ENCODE measurements at places on chromosomes 1 and 21.

DNA sequence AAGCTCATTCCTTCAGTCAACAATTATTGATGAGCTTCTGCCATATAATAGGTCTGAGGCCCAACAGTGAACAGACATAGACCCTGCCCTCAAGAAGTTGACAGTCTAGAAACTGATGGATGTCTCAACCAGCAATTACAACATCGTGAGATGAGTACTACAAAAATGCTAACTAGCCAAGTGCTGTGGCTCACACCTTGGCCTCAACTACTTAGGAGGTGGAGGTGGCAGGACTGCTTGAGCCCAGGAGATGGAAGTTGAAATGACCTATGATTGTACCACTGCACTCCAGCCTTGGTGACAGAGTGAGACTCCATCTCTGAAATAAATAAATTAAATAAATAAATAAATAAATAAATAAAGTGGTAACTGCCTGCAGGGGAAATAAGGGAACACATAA is 11.7 kb upstream of the PTP4A2 start:
- no peak for DNase-seq

DNA sequence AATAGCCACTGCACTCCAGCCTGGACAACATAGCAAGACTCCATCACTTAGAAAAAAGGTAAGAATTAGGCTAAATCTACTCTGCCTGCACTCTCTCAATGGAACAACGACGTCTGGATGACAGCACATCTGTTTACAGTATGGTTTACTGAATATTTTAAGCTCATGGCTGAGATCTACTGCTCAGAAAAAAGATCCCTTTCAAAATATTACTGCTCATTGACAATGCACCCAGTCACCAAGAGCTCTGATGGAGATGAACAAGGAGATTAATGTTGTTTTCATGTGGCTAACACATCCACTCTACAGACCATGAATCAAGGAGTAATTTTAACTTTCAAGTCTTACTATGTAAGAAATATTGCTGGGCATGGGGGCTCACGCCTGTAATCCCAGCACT is 58.0 kb downstream of the SLC27A3 start:
- DNase-seq, result no peak

DNA sequence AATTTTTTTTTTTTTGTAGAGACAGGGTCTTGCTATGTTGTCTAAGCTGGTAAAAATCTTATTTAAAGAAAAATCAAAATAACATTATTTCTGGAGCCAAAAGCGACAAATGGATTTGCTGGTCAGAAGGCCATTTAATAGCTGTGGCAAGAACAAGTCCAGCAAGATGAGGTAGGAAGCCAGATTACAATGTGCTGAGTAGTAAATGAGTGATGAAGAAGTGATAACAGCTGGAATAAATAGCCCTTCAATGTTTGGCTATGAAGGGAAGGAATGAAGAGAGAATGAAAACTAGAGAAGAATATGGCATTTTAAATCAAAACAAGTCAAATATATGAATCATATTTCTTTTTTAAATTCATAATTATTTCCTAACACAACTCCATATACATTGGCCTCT is 34.5 kb downstream of the SYDE2 start:
- DNase-seq, result no peak

DNA sequence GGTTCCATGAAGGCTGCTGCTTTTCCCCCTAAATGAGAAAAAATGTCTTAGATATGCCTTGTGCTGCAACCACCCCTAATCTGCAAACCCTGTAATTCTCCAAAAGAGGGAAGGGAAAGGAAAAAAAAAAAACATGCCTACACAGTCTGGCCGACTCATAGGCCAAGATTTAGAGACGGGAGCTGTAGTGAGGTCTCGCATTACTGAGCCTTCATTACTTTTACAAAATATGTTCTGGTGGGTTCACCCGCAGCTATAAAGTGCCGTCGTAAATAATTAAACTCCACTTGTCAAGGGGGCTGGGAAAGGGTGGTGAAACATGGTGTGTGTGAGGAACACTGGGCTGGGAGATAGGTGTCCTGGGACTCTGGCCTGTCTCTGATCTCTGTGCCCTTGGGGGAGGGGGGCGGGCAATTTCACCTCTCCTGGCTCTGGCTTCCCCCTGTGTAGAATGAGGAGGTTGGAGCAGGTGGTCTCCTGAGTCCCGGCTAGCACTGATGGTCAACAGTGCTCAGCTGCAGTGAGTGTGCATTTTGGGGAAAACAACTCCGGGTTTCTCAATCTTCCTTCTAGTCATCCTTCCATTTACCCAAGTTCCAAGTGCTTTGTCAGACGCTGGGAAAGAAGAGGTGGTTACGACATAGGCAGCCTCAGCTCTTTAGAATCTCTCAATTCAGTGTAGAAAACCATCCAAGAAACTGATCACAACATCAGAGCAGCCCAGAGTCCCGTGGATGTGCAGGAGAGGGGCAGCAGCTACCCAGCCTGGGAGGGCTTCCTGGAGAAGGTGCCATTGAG is 82.3 kb downstream of the ACTL8 start:
- DNase-seq, result no peak

DNA sequence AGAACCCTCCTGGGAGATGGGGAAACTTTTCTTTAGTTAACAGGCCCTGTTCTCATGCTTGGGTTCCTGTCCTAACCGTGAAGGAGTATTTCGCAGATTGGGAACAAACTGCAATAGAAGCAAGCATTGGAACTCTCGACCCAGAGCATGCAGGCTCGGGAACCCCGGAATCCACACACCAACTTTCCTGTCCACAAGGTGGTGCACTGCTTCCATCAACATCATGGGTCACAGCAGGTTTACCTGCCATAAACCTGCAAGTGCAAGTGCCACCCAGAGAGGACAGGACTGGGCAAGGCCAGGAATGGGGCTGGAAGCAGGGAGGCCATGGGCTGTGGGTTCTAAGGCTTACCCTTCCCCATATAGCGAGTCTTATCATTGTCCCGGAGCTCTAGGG is 6.9 kb downstream of the ENO1 start:
- no peak for DNase-seq

DNA sequence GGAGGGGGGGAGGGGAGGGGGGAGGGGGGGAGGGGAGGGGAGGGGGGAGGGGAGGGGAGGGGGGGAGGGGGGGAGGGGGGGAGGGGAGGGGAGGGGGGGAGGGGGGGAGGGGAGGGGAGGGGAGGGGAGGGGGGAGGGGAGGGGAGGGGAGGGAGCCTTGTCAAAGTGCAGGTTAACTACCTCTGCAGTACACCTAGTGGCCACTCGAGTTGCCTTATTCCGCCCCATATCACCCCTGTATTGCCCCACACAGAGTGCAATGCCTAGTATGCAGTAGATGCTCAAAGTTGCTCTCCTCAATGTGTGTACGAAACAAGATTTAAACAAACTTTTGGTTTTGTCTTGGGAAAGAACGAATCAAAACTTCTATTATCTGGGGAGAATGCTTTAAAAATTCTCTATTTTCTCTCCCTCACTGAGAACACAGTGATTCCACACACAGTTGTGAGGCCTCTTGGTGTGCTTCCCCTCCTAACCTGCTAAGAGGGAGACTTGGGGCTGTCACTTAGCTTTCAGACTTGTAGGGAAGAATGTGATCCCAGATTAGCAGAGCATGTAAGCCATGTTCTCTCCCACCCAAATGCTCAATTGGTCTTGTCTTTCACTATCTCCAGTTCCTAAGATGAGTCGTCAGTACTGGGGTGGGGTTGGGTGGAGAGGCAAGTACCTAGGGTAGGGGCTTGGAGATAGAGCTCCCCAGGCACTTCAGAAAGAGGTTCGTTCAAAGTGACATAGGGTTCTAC is 79.7 kb upstream of the MAP10 start:
- no peak for DNase-seq

DNA sequence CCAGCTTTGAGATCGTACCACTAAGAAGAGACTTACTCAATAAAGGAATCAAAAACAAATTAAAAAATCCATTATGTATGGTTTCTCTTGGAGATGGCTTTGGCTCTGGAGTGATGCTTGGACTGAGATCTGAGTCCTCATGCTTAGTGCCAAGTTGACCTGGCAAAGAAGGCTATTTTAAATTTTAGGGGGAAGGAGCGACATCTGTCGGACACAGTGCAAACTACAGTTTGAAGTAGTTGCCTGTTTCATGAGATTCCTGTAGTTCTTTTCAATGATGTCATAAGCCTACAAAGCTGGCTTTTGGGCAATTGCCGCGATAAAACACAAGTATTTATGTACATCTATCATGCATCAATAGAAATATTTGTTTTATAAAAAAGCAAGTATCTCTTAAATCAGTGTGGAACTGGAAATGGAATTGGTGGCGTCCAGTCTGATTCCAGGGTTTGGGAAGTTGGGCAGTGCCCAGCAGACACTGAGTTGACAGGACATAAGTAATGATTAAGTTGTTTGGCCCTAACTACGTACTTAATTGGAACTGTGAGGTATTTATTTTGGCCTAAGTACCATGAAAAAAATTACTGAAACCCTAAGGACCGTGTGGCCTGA is 50.0 kb downstream of the TBCE start:
- no peak for DNase-seq

GRCh38 chr1:212700223-212700891 is 717 bp upstream of the BATF3 start:
- DNase-seq, result no peak

DNA sequence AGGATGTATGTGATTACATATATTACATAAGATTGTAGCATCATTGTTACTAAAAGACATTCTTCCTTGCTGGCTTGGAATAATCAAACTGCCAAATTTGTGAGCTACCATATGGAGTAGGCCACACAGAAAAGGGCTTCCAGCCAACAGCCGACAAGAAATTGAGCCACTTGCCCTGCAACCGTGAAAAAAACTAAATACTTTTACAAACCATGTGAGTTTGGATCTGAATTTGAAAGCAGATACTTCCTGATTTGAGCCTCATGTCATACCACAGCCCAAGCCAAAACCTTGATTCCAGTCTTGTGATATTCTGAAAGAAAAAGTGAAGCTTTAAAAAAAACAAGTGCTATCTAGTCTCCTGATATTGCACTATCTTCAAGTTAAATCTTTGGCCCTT is 55.6 kb upstream of the PRMT6 start:
- DNase-seq, result no peak

GRCh38 chr1:25799935-25800702 is at the start of gene SELENON:
Gene SELENON, plus strand, starts transcription at chr1:25800193. Its CDS starts 38 bp downstream, at chr1:25800231.
- no peak for DNase-seq

GRCh38 chr21:35993875-35994490 is 66.3 kb downstream of the SETD4 start:
- DNase-seq, result no peak

DNA sequence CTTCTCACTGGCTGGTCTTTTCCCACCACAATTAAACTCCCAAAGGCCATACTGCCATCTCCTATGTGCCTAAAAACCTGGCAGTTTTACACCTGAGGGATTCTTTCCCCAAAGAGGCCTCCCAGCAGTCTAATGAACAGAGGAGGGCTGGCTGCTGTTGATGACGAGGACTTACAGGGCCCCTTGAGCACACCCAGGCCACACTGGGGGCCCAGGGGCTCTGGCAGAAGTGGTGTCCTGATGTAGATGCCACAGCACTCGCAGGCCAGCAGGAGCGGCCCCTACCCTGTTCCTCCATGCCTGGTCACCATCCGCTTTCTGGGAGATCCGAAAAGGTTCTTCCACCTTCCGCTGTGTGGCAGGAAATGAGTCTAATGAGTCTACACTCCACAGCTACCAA is 24.2 kb downstream of the POFUT2 start:
- no peak for DNase-seq

- no peak for DNase-seq
Observed at GRCh38 chr21:36708286-36709029, 9.5 kb downstream of the SIM2 start.

GRCh38 chr1:109041621-109042468 is at the start of gene WDR47:
Gene WDR47, minus strand, starts transcription at chr1:109042102. Its CDS starts 18,590 bp downstream, at chr1:109023512.
- peak; percentile 38 for DNase-seq

- no peak for DNase-seq
Observed at GRCh38 chr1:67748630-67749029, 63.6 kb downstream of the GADD45A start.

GRCh38 chr1:1118011-1118875 is 2.4 kb upstream of the C1orf159 start:
- DNase-seq, result no peak

GRCh38 chr1:228697207-228698016 is 37.9 kb upstream of the RHOU start:
- no peak for DNase-seq

GRCh38 chr1:45518910-45519309 is 2.8 kb downstream of the PRDX1 start:
- no peak for DNase-seq

- no peak for DNase-seq
Observed at GRCh38 chr1:5481889-5482288, 510.3 kb downstream of the NPHP4 start.

DNA sequence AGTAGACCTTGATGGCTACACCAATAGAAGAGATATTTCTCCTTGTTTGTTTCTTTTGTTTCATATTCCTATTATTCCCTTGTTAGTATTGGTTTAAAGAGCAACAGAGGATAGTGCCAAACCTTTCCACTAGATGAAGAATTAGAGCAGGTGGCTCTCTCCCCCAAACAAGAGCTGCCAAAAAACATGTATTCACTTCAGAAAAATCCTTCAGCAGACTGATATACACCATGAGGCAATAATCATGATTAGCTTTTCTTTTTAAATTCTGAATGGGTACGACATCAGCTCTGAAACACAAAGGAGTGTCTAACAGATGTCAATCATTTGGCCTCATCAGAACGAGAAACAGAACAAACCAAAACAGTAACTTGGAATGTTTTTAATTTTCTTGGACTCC is 67.3 kb upstream of the MAP10 start:
- DNase-seq, result no peak

DNA sequence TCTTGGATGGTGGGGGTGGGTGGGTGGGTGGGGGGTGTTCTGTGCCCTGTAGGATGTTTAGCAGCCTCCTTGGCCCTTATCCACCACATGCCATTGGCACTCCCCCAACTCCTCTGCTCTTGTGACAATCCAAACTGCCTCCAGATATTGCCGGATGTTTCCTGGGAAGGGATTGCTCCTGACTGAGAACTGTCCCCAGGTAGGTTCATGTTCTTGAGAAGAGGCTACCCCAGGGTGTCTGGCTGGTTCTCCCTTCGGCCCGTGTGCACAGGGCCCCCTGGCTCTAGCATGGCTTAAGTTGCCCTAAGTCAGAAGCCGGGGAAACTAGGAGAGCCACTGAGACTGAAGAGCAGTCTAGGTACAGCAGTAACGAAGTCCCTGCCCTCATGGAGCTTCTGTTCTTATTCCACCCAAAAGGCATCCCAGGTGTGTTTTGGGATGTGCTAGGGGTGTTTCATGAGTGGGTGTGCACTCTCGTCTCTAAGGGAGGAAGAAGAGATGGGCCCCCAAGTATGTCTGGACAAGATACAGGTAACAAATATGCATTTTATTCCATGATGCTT is 19.8 kb upstream of the THRAP3 start:
- no peak for DNase-seq

Measured in NCI-H2081 treated with DMSO at 0.1 percent for 48 hours (cell line).